ENCODE measurements at places on chromosomes 3 and 15.

- peak; percentile 98 for DNase-seq
Observed at GRCh38 chr15:68620721-68621527, 42.1 kb downstream of the CORO2B start.

DNA sequence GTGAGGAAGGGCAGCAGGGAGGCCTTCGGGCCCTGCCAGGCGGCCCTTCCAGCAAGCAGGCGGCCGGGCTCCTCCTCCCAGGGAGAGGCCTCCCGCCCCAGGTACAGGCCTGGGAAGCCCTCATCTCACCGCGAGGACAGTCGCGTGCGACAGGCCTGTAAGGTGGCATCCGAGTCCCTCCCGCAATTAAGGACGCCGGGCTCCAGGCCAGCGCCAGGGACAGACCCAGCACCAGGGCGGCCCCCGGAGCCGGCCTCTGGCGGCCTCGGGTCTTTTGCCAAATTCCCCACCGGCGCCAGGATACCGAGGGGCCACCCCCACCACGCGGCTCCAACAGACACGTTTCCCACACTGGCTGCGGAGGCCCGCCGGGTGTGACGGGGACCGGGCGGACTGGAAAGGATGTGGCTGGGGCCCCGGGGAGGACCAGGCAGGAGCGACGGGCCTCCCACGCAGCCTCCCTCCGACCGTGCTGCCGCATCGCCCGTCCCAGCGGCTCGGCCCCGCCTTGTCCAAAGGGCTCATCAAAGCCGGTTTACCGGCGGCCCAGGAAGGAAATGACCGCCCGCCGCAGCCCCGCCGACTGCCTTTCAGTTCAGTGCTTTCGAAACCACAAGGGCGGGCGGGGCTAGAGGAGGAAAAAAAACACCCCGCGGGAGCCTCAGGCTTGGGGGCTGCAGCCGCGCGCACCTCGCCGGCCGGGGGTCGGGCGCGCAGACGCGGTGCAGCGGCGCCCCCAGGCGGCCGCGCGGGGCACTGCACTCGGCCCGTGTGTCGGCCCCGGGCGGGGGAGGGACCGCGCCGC is 11.3 kb downstream of the XXYLT1 start:
- DNase-seq, result peak; percentile 96

DNA sequence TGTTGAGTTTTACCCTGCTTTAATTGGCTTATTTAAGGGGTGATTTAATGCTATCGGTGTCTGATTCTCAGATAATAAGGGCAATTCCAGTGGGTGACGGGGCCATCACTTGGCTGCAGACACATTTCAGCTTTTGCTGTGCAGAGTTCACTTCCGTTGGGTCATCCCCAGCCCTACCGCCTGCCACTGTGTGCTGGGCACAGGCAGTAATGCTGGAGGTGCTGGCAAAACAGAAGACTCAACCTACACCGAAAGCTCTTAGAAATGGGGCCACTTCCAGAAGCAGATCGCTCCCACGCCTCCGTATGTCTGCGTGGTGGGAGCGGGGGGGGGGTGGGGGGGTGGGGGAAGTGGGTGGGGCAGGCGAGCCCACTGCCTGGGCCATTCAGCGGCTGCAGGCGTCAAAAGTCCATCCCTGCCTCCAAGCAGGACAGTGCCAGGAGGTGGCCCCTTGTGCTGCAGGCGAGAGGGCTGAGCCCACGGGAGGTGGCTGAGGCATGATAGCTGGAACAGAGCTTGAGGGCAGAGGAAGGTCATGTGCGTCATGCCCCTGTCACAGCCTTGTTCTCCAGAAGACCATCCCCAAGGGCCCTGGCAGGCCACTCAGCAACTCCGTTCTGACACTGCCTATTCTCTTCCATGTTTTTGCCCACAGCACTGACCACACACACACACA is 128.3 kb downstream of the ATP10A start:
- no peak for DNase-seq

DNA sequence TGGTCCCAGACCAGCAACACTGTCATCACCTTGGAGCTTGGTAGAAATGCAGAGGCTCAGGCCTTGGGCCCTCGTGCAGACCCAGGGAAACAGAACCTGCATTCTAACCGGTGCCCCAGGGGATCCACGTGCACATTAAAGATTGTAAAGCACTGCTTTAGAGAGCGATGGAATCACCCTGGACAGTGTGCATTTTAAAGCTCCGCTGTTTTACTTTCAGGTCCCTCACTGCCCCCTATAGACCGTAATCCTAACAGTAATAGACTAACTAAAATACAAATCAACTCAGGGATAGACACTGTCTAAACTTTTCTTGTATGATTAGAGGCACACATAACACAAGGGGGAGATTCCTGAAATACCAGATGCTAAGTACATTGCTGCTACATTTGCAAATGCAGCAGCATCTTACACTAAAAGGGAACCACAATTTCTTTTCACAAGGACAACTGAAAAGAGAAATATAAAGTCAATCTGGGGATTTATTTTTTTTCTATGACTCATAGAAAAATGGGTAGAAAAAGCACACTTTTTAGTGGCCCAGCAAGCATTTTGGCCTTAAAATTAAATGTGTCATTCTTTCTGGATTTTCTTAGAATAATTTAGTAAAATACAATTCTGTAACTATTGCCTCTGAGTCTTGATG is 10.5 kb upstream of the SH3GL3 start:
- DNase-seq, result peak; percentile 54

DNA sequence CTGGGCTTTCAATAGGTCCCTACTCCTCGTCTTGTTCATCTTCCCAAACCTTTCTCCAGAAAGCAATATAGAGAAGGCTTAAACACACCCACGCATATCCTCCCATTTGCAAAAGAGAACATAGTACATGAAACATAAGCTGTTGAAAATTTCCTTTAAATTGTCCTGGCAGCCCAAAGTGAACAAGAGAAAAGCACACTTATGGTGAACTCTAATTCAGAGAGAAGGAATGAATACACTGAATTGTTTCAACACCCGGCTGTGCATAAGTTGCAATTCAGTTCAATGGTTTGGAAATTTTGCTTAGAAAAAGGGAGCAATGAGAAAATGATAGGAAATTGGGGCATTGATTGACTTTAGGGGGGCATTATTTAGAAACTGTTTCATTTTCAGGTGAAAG is 202.6 kb downstream of the TIGIT start:
- no peak for DNase-seq

DNA sequence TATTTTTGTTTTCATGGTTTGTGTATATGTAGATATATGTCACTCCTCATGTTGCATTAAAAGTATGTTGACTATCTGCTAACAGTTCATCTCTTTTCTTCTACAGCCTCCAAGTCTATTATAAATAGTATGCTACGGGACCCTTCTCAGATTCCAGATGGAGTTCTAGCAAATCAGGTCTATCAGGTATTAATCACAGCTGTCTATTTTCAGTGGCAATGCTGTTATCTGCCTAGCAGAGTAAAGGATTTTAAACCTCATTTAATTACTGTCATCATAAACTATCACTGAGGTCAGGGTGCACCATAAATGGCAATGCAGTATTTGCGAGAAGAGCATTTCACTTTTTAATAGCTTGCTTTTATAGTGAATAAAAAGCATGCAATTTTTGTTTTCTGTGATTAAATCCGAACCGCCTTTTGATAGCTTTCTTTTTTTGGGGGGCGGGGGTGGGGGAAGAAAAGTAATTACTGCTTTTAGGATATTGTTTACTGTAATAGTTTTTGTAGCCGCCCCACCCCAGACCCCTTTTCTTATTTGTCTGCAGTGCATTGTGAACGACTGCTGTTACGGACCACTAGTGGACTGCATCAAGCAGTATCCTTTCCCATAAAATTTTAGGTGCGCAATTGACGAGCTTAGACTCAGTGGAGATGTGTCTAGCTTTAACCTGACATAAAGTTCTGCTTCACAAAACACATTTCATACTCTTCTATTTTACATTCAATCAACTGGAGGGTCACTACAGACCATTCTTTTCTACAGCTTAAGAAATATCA is 112.3 kb downstream of the CDIN1 start:
- no peak for DNase-seq

GRCh38 chr3:14379843-14380242 is 22.6 kb upstream of the SLC6A6 start:
- no peak for DNase-seq

- DNase-seq, result peak; percentile 0
Observed at GRCh38 chr3:108719178-108719806, 37.9 kb downstream of the RETNLB start.

- no peak for DNase-seq
Observed at GRCh38 chr15:51672155-51672687, 9.1 kb upstream of the SCG3 start.

DNA sequence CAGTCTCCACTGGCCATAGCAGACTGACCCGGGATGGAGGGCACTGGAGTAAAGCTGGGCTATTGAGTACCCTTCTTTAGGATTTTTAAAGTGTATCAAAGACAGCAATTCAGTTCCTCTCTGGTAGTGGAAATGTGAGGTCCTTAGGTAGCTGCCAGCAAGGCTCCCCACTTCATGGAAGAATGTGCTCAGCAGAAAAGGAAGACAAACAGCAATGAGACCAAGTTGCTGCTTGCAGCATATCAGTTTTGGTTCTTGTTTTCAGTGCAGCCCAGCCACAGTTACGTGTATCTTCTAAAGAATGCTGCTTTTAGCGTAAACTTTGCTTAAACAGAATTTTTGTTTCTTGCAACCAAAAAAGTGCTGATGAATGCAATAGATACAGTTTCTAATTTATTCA is 374.0 kb upstream of the CBLB start:
- DNase-seq, result no peak

- no peak for DNase-seq
Observed at GRCh38 chr3:19002606-19003005, 145.7 kb upstream of the KCNH8 start.

DNA sequence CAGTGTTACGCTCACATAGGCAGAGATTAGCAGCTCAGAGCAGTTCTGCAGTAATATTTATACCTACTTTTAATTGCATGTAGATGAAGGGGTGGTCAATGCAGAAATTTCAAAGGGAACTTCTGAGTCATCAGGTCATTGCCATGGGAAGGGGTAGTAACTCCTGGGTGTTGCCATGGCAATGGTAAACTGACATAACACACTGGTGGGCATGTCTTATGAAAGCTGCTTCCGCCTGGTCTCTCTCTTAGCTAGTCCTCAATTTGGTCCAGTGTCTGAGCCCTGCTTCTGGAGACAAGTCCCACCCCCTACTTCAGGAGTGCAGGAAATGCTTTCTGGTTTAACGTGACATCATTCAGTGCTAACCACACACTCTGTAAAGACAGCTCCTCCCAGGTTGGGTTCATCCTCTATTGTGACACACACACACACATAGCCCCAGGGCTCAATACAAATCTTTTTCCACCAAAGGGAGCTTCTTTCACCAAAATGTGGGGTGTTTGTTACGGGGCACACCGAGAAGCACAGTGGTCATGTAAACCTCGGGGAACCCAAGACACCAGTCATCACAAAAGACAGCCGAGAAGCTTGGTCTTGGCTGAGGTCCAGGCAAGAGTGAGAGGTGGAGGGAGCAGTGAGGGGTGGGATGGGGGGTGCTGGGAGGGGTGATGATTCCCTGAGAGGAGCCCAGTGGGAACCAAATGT is 74.5 kb downstream of the TLE3 start:
- DNase-seq, result peak; percentile 89

DNA sequence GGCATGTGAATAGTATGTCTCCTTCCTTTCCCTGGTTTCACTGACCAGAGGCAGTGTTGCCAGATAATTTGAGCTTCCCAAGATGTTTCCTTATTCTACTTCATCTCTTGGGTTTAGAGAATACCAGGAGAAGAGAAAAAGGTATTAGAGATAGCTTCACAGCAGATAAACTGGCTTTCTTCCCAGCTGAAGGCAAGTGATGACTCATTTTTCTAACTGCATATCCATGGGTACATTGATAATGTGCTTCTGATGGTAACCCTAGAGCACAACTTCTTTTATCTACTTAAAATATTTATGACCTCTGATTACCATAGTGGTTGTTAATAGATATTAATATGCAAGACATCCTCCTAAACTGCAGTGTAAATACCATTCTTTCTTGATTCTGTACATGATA is 34.6 kb upstream of the CMTM8 start:
- DNase-seq, result peak; percentile 18

GRCh38 chr3:72224804-72225509 is 440.0 kb upstream of the PROK2 start:
- DNase-seq, result no peak

- DNase-seq, result no peak
Observed at GRCh38 chr3:8669019-8669418, 24.4 kb upstream of the SSUH2 start.

- DNase-seq, result no peak
Observed at GRCh38 chr3:104108522-104108921, 1258.2 kb upstream of the ALCAM start.

GRCh38 chr15:94412979-94413746 is 181.8 kb downstream of the MCTP2 start:
- DNase-seq, result peak; percentile 6

DNA sequence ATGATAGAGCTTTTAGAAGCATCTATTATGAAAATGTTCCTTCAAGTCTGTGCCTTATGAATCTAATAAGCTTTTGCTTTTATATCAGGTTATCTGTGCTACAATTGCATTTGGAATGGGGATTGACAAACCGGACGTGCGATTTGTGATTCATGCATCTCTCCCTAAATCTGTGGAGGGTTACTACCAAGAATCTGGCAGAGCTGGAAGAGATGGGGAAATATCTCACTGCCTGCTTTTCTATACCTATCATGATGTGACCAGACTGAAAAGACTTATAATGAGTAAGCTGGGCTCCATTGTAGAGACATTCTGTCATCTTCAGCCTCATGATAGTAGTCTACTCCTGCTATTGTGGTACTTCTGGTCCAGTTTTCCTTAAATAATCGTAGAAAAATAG is 73.4 kb downstream of the BLM start:
- no peak for DNase-seq

GRCh38 chr15:84731774-84732173 is 15.8 kb upstream of the SEC11A start:
- DNase-seq, result peak; percentile 82

DNA sequence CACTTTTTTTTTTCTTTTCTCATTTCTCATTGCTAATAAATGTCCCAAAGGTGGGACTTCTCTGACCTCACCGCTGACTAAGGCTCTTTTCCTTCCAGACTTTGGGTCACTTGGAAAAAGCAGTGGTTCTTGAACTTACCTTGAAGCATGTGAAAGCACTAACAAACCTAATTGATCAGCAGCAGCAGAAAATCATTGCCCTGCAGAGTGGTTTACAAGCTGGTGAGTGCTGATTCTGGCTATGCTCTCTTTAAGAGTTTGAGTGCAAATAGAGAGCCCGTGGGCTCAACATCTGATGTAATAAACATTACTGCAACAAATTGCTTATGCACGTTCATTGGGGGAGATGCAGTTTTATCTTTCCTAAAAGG is 2.0 kb downstream of the BHLHE40 start:
- peak; percentile 29 for DNase-seq

GRCh38 chr3:42651248-42652091 is 2.0 kb upstream of the ZBTB47 start:
- DNase-seq, result peak; percentile 88

- no peak for DNase-seq
Observed at GRCh38 chr3:48702320-48702920, 14.6 kb downstream of the IP6K2 start.

DNA sequence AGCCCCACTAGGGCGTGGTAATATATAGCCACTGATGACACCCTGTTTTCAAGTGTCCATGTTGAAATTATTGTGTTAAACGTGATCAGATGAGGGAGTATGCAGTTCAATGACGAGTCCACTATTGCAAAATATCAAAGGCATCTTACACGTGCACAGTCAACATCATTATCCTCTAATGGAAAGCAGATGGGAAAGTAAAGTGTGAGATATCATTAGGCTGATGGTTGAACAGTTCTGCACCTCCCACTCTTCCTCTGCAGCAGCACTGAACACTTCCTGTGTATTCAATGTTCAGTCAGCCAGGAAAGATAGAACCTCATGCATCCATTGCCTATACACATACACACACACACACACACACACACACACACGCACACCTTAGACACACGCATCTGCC is 431.8 kb upstream of the CCDC54 start:
- peak; percentile 75 for DNase-seq

- DNase-seq, result no peak
Observed at GRCh38 chr3:143726727-143727126, 121.5 kb downstream of the SLC9A9 start.

All from EH (cell line).